ENCODE measurements at places on chromosomes 7 and 10.

DNA sequence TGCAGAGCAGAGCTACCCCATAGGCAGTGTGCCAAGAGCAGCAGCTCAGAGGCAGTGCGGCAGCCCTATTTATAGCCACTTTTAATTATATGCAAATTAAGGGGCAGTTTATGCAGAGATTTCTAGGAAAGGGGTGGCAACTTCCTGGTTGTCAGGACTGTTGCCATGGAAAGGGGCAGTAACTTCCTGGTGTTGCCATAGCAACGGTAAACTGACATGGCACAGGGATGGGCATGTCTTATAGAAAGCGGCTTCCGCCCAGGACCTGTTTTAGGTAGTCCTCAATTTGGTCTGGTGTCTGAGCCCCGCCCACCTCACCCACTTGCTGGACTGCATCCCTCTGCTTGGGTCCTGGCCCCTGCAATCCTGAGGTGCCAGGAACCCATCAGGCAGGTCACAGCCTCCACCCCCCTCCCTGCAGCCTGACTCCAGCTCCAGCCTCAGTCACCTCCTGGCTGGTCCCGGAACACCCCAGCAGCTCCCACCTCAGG is 115.8 kb downstream of the TMEM130 start:
- no peak for DNase-seq

DNA sequence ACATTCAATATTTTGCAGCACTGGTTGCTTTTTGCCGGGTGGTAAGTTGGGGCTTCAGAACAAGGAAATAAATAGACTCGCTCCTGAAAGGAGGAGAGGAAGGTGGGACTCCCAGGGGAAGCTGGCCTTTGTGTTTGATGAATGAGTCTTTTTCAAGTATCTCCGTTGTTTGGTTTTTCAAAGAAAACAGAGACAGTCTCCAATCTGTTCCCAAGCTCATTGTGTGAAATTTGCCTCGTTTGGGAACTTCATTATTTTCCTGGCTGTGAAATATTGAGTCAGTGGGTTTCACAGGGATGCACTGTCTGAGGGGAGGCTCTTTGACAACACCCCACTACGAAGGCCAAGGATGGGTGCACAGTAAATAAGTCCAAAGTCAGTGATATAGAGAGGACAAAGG is 38.7 kb upstream of the KIAA1217 start:
- no peak for DNase-seq

GRCh38 chr10:79353000-79353406 is 5.7 kb downstream of the PPIF start:
- DNase-seq, result no peak

DNA sequence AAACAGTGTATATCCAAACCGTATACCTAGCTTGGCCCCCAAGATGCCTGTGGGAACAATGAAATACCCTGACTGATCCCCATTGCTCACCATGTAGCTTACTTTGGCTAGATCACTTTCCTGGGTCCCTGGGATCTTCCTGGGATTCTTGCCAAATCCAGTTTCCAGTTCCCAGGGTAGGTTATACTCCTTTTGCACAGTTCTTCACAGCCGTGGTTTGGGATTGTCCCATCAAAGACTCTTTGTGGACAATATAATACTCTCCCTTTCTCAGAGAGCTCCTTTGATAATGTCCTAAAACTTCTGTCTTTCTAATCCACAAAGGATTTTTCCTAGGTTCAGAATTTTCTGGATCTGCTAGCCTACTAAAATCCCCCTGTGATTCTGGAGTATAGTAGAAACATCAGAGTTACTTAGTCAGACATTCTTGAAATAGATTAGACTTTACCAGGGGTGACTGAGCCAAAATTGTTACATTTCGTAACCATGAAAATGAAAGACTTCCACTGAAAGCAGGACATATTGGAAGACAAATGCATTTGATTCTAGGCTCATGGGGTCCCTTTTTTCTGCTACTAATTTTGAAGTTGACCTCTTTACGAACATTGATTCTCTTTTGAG is 388.3 kb upstream of the ETV1 start:
- DNase-seq, result no peak

- DNase-seq, result no peak
Observed at GRCh38 chr10:62597226-62597625, 207.3 kb upstream of the ADO start.

- no peak for DNase-seq
Observed at GRCh38 chr7:96530786-96531185, 178.9 kb downstream of the SEM1 start.

DNA sequence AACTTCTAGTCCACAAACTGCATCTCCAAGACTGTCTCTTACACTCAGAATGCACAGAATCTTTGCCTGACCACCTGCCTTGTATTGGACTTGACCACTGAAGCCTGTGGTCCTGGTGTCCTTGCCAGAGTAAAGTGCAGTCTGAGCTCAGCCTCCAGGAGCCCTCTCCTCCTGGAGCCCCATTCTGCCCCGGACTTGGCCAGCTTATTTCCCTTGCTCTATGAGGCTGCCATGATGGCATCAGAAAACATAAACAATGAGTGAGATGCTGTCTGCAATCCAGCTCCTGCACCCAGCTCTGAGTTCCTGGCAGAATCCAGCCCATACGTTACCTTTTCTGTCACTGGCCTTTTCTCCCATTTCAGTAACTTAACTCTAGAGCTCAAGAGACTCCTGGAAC is 494.6 kb downstream of the PLXNA4 start:
- DNase-seq, result no peak

GRCh38 chr7:130356121-130356875 is 11.7 kb downstream of the CPA5 start:
- DNase-seq, result peak; percentile 83

DNA sequence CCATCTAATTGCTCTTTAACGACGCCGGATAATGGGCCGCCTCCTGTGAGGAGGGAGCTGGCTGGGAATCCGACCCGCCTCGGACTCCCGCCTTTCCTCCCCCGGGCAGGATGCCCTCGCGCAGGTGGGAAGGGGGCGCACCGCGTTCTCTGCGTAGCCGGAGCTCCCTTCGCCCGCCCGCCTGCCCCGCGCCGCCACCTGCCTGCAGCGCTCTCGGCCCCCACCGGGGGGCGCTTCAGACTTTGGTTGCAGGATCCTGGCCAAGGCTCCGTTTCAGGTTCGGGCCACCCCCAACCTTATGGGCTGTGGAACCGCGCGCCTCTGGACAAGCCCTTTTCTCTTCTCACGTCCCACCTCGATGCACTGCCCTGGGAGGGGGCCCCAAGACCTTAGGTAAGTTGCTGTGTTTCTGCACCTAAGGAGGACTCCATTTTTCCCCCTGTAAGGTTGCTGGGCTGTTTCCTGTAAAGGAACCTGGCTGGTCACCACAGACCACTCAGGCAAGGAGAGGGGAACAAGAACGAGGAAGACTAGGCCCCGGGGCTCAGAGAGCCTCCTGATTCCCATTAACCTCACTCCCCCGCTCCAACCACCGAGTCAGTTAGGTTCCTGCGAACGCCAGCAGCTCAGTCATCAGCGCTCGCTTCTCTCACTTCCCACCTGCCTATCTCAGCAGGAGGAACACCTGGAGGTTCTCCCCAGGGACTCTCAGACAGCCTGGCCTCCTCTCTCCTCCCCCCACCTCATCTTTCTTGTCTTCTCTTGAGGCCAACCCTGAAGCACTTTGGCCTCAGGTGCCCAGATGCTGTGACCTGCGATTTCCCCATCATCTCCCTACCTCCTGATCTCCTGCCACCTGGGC is 11.3 kb upstream of the KAZALD1 start:
- DNase-seq, result no peak

DNA sequence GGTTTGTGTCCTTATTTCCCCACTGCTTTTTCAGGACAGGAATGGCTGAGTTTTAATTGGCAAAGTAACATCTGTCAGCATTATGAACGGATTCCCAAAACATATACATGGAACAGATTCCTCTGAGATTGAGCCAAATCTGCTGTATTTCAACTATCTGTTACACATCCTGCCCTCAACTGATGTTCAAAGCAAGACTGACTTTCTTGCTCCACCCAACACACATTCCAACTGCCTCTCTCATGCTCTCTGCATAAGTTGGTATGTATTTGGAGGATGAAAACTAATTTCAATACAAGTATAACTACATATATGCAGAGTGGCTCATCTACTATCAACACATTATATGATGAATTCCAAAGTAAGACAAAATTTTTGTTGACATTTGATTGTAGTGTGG is 342.2 kb downstream of the GATA3 start:
- no peak for DNase-seq

DNA sequence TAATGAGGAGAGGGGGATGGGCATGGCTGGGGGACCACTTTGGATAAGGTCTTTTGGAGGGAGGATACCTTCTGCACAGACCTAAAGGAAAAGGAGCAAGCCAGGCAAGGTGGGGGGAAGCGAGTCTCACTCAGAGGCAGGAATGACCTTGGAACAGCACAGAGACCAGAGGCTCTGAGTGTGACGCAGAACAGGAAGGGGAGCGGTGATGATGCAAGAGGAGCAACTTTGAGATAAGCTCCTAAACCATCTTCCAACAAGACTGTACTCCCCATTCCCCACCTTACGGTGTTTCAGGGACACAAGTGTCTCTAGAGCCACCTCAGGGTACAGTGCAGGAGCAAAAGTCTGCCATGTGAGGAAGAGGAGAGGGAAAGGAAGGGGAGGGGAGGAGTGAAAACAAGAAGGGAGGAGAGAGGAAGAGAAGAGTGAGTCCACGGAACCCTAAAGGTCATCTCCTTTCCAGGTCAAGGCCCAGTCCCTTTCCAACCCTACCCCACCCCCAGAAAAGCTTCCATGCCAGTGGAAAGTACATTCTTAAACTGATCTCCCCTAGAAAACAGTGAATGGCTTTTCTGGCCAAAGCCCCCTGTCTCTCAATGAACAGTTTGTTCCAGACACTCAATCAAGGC is 54.1 kb downstream of the JAZF1 start:
- no peak for DNase-seq

DNA sequence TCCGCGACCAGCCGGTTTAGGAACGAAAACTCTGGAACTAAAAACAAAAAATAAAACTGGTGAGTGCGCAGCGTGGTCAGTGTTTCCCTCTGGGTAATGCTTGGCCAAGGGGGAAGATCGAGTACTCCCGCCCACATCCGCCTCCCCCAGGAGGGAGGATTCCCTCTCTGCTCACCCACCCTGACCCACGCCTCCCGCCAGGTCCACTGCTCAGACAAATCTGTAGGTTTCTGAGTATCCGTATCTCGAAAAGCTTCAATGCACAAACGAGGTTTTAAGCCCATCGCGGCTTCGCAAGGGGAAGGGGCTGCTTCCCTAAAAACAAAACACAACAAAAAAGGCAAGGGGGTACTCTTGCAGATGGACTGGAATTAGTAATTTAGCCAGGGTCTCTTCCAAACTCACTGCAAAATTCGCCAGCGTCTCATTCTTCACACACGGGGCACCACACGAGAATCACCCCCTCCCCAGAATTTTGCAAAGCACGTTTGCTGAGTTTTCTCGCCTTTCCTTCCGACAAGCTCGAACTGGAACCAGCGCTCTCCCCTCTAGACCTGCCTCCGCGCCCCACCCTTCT is 75.2 kb downstream of the INSIG1 start:
- DNase-seq, result no peak

DNA sequence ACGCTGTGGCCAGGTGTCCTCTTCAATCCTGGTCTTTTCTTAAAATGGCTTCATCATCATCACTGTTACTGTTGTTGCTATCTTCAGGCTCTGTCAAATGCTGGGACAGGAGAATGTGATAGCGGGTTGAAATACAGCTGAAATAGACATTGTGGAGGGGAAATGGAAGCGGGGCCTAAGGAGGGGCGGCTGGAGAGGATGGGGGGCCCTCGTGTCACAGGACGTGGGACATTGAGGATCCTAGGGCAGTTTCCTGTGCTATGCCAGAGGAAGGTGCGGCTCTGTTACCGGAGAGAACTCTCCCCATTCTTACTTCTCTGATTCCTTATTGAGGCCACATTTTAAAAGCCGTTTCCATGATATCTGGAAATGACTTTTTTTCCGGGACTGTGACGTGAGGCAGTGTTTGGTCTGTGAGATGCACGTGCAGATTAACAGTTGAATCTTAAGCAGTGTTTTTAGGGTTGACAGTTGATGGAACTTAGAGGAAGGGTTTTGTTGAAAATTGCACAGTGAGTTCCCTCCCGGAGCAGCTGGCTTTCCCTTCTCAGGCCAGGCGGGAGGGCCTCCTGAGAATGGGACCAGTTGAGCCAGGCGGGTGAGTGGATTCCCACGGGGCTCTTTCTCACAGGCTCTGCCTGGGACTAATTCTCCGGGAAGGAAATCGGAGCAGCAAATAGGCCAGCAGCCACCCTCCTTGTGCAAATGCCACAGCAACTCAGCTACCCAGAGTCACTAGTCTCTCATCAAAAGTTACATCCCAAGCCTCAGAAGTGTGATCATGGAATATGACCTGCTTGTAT is 125.2 kb downstream of the TACC2 start:
- DNase-seq, result no peak

- DNase-seq, result no peak
Observed at GRCh38 chr10:90420637-90421318, 437.1 kb downstream of the HTR7 start.

DNA sequence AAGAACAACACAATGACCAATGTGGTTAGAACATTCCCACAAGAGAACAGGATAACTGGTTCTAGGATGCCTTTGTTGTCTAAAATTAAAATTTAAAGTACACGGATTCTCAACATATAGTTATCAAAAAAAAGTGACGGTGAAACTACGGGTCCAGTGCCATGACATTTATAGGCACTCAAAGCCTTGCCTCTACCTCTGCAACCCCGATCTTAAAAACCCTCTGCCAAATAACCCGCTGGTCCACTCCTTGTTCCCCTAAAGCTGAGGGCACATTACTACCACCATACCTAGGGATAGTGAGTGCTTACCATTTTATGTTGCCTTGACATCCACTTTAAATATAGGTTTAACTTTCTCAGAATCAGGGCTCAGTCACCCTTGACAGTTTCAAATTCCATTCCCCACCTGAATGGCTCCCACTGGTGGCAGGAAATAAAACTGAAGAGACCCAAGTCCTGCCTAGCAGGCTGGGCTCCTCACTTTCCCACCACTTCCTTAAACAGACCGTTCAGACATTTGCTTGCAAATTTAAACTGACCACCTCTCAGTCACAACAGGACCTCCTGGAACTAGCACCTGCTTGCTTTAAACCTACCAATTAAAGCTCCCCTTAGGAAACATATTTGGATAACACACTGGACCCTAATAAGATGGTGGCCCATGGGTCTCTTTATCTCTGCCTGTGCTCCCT is 169.9 kb upstream of the ASAH2 start:
- no peak for DNase-seq

- DNase-seq, result no peak
Observed at GRCh38 chr7:46281071-46281470, 360.0 kb upstream of the IGFBP3 start.

DNA sequence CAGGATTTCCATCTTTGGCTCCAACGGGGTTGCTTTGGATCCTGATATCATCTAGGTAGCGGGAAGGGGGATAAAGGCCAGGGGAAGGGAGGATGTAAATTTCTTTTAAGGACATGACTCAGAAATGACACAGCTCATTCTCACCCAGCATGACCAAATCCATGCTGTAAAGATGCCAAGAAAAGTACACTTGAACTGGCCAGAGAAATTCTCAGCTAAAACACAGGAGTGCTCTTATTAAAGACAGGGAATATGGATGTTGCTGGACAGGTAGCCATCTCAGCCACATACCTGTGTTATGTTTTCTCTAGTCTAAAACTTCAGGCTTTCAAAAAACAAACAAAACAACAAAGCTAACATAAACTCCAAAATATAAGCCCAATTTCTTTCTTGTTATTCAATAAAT is 68.3 kb downstream of the NAMPT start:
- peak; percentile 88 for DNase-seq
